ENCODE measurements at places on chromosomes 7 and 10.

- DNase-seq: peak; percentile 46
Measured at GRCh38 chr10:75525646-75526045, 94.2 kb downstream of the LRMDA start.

DNA sequence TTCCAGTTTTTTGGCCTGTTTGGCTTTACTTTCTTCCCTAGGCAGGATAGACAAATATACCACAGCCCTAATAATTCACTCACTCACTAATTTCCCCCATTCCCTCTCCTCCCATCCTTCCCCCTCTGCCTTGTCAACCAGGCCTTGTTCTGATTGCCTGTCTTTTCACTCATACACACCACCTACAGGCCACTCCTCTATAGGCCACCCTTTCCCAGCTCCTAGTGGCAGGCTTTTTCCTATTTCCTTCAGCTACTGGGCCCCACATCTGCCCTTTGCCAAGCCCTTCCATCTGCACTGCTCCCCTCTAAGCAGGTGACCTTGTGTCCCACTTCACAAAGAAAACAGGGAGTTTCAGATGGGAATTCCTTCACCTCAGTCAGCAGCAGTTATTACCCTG lies 59.8 kb upstream of the MSRB2 start:
- no peak for DNase-seq

GRCh38 chr10:107899075-107899474 lies 734.6 kb upstream of the SORCS1 start:
- DNase-seq: no peak

GRCh38 chr7:40717242-40717641 lies 582.4 kb downstream of the SUGCT start:
- peak; percentile 55 for DNase-seq

DNA sequence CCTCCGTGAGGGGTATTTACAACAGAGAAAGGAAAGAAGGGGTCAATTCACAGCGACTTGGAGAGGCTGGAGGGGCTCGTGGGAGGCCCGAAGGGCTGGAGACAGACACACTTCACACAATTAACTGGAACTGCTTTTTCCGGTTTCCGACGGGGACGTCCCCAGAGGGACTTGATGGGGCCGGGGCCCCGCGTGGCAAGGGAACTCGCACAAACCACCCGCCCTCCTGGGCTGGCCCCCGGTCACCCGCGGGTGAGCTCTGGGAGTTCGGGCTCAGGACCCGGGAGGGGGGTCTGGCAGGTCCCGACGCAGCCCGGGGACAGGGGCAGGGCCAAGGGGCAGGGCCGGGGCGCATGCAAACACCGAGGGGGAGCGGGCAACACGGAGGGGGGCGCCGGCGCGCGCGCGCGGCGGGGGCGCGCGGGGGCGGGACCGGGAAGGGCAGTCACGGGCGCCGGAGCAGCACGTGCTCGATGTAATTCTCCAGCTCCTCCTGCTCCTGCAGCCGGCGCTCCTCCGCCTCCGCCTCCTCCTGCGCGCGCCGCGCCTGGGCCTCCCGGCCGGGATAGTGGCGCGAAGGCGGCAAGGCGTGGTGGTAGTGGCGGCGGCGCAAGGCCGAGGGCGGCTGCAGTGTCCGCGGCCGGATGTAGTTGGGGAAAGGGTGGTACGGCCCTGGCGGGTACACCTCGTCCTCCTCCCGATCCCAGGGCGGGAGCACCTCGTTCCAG lies 2.7 kb downstream of the VGF start:
- DNase-seq: no peak

- DNase-seq: no peak
Measured at GRCh38 chr7:139203992-139204391, 27.0 kb upstream of the UBN2 start.

DNA sequence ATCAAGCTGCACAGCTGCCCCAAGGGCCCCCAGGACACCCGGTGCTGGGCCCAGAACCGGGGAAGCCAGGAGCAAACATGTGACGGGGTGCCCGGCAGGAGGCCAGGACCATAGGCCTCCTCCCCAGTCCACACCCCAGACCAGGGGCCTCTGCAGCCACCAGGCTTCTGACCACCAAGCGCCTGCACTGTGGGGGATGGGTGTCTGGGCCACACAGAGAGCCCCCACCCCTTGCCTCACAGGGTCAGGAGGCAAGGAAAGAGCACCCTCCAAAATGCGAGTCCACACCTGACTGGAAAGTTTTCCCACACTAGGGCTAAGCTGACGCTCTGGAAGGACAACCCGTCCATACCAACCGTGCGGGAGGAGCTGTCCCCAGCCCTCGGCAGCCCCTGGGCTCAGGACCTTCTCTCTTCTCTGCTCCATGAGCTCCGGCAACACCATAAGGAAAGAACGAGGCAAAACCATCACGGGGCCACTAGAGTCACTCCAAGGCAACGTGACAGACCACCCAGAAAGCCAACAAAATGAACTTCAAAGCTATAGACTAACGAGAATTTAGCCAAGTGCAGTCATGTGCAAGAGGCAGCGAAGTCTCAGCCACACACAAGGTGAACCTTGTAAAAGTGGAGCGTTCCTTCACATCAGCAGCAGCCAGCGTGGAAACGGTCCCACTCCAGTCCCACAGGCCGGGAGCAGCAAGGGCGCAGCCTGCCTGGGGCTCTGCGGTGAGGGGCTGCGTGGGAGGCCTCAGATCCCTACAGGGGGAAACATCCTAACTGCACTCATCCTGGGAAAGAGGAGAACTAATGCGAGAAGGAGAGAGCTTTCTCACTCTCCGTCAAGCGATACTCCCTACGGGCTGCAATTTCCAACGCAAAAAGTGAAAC lies 5.1 kb downstream of the STK32C start:
- DNase-seq: no peak

DNA sequence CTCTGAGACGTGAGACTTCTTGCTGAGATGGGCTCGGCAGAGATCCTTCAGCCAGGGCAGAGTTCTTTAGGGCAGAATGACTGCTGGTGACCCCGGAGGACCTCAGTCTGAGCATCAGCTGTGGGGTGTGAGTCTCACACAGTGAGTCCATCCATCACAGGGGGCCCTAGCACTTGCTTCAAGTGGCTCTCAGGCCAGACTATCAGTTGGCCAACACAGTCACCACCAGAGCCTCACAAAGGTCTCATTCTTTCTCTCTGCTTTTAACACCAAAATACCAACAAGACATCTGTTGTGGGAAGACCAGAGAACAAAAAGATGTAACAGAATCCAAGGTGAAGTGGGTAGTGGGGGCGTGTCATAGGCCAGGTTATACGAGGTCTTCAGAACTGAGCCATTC lies 345.6 kb upstream of the NRP1 start:
- DNase-seq: no peak

DNA sequence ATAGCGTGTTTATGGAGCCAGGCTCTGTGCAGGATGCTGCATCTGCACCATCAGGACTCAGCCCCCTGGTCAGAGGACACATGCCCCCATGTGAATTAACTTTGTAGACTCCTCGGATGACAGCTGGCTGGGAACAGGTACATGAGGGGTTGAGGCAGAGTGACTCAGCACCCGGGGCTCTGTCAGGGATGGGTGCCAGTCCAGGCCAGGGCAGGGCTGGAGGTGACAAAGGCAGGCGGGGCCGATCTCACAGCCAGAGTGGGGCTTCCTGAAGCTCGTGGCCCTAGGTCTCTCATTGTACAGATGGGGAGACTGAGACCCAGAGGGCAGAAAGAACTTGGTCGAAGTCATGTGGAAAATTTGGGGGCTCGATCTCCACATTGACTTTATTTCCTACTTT lies 35.3 kb upstream of the PCBD1 start:
- DNase-seq: no peak

DNA sequence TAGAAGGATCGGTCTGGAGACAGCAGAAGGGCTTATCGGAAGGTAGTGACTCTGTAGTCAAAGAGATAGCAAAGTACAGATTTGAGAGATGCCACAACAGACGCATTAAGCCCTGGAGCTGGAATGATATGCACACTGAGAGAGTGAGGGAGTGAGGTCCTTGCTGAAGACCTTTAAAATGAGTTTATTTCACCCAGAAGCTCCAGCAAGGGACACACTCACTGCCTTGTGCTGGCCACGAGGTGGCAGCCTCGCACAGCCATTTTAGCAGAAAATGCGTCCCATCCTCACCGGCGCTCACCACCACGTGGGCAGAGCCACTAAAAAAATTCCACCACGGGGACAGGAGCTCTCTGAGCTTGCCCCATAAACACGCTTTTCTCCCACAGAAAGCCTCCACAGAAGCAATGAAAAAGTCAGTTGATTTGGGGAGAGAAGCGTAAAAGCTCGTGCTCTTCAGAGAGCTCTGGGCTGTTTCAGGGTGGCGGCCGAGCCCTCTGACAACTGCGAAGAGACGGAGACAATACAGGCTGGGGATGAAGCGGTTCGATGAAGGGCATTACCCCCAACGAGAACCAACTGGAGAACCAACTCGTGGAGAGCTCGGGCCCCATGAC lies 163.0 kb upstream of the KLF14 start:
- DNase-seq: peak; percentile 69

GRCh38 chr10:59244871-59245270 lies 68.4 kb downstream of the PHYHIPL start:
- DNase-seq: peak; percentile 9

DNA sequence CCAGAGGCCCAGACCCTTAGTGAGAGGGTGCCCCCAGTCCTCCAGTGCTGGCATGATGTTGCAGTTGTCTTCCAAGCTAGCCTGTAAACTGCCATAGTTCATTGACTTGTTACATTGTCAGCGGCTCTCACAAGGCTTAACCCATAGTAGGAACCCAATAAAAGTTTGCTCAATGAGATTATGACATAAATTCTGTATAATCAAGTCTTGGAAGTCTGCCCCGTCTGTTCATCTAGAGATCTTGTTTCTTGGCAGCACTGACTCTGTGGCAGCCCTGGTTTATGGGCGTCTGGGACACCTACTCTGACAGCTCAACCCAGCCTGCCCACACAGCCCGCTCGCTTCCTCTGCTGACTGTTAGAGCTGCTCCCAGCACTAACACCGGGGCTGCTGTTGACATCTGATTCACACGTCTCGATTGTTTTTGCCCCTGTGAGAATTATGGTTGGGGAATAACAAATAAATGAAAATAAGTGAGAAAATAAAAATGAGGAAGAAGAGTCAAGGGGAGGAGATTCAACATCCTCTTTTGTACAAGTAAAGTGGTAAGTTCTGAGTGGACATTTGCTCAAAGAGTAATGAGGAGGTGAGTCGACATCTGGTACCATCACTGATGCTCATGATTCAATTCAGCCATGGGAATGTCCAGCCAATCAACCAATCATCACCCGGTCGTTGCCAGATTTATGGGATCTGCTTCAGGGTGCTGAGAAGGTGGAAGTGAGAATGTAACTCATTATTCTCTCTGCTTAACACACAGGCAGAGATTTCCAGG lies 160.8 kb downstream of the SPAG6 start:
- DNase-seq: no peak

DNA sequence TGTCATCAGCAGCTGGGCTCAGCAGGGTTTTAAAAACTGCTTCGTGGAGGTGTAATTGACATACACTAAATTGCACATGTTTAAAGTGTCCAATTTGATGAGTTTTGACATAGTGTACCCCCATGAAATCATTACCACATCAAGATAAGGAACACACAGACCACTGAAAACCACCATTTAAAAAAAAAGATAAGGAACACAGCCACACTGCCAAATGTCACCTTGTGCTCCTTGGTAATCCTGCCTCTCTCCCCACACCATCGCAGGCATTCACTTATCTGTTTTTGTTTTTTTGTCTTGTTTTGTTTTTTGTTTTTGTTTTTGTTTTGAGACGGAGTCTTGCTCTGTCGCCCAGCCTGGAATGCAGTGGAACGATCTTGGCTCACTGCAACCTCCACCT lies 75.0 kb downstream of the NEURL1 start:
- DNase-seq: no peak

DNA sequence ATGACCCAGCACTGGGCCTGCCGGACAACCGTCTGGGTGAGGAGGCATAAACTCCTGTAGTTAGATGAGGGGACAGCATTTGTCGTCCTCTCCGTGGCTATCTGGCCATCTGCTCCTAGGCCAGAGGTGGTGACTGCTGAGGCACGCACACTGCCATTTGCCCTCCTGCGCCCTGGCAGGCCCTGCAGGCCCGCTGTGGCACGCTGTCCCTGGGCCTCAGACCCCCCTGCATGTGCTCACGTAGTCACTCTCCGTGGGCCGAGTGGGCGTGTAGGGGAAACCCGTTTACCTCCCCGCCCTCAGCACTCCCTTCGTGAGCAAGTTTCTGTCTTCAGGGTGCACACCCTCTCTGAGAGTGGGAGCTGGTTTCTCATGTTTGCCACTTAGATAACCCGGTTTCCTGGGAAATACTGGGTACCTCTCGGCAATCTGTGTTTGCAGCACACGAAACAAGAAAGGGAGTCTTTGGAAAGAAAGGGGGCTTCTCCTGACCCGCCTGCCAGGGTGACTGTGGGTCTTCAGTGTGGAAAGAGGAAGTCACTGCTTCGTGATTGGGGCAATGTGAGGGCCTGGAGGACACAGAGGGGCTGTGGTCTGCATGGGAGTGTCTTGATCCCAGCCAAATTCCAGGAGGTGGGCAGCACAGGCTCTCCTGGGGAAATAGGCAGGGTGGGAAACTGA lies 10.8 kb downstream of the ADAMTS14 start:
- no peak for DNase-seq

GRCh38 chr7:86094166-86094669 lies 549.5 kb upstream of the GRM3 start:
- no peak for DNase-seq

DNA sequence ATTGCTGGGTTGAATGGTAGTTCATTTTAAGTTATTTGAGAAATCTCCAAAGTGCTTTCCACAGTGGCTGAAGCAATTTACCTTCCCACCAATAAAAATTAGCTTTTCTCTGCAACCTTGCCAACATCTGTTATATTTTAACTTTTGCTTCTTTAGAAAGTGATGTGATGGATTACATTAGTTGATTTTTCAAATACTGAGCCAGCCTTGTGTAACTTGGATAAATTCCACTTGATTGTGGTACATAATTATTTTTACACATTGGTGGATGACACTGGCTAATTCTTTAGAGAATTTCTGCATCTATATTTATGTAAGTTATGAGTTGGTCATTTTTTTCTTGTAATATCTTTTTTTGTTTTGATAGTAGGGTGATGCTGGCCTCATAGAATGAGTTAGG lies 634.1 kb downstream of the GALNT17 start:
- peak; percentile 44 for DNase-seq

GRCh38 chr10:76675951-76676587 lies 961.5 kb downstream of the KCNMA1 start:
- DNase-seq: peak; percentile 23

DNA sequence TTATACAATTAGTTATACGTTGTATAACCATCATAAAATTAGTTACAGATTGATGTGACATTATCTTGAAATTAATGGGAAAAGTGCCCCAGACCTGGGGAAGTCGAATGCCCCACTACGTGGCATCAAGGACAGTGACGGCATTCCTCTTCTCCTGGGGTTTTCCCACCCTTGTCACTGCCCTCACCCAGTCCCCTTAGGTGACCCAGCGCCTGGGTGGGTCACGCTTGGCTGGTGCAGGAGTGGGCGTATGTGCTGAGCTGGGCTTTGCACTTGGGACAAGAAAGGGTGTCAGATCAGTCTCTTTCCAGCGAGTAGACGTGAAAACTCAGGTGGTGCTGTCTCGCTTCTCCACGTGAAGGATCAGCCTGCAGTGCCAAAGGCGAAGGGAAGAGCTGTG lies 7.6 kb downstream of the FOXK1 start:
- no peak for DNase-seq
